Thoracic aorta (tissue), 2 donors: ENCODE measurements at places on chromosomes 3 and 15. TPM values are rescaled to one million over a fixed set of nuclear protein-coding genes. Genes with fewer than 3 reads are reported as not detected.

DNA sequence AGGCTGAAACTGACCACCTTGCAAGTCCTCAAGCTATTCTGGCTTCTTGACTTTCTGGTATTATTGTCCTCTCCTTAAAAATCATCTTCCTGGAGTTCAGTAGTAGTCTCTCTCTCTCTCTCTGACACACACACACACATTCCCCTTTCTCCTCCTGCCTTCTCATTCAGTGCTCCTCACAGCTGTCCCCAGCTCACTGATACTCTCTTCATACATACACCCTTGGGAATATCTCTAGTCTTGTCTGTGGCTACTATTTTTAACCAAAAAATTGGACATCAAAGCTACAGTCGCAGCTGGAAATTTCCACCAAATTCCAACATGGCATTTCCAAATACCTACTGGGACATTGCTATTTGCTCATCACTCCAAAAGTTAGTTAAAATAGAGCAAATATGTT lies 178.9 kb downstream of the ECT2 start:
- DNase-seq: no peak

The ALG1L2 gene
- not detected for total RNA-seq

DNA sequence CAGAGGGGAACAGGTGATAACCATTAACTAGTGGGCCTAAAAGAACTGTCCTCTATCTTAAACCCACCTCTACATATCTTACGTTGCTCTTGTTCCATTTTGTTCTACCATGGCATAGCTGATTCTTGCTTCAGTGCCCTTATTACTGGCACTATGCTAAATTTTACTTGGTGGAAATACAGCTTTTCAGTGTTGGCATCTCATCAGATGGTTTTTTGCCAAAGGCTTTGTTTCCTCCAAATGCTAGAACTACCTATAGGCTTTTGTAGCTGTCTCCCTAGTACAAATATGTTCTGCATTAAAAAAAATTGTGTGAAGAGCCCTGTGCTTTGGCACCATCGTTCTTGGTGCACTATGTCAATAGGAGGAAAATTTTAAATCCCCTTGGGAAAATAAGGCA lies 145.0 kb upstream of the ZBTB20 start:
- DNase-seq: no peak

GRCh38 chr3:7075901-7076300 lies 215.0 kb downstream of the GRM7 start:
- no peak for DNase-seq

DNA sequence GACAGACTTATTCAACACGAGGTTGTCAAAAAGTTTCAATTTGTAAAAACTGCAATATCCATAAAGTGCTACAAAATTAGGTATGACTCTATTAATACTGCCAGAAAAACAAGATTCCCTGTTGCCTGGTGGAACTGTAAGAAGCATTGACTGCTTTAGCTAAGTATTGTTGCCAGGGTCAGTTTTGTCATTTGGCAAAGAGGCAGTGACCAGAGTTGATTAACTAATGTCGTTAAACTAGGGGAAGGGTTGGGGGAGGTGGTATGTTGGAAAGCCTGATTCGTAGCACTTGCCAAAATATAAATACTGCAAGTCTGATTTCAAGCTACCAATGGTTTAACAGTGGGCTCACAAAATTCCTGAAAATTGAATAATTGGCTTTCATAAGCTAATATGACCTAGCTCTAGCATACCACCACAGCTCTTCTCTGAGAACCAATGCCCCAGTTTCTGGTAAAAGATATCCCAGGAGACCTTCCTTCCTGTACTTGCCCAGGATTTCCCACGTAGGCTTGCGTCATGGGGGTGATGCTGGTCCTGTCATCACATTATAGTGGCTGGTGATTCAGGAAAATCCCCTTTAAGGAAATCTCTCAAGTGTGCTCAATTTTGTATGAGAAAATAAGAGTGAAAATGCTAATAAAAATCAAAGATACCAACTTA lies 266.4 kb upstream of the TBC1D5 start:
- DNase-seq: no peak

DNA sequence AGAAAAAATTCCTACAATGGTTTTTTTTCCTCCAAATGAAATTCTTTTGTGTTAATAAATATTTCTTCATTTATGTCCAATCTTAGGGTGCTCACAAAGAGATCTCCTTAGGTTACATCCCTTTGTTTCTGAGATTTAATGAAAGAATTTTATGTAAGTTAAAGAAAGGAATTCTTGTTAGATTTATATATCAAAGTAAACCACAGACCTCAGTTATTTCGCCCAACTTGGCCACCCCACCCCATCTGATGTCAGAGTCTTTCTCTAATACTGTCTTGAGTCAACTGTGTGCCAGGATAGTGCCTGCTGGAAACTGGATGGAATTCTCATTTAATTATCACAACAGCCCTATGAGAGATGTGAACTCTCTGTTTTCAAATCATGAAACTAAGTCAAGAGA lies 259.9 kb downstream of the OPA1 start:
- DNase-seq: no peak

DNA sequence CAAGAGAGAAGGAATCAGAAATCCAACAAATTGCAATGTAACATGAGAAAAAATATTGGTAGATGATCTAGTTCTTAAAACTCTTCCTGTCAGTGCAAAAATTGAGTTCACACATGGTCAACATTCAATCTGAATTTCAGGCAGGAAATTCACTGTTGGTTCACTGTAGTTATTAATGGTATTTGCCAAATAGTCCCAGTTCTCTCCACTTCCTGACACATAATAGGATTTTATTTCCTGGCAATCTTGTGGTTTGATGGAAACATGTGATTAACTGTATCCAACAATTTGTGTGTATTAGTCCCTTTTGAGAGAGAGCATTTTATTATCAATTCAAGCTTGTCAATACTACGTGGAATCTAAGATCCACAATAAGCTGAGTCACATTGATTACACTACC lies 1103.1 kb downstream of the ROBO2 start:
- DNase-seq: no peak

The A4GNT gene
- not detected for total RNA-seq

The MNS1 gene
- total RNA-seq: 0.28 TPM
